ENCODE measurements at places on chromosomes 16 and 17.

- peak; percentile 19 for DNase-seq
Observed at GRCh38 chr17:35243561-35244340, 879 bp downstream of the SLFN5 start.

DNA sequence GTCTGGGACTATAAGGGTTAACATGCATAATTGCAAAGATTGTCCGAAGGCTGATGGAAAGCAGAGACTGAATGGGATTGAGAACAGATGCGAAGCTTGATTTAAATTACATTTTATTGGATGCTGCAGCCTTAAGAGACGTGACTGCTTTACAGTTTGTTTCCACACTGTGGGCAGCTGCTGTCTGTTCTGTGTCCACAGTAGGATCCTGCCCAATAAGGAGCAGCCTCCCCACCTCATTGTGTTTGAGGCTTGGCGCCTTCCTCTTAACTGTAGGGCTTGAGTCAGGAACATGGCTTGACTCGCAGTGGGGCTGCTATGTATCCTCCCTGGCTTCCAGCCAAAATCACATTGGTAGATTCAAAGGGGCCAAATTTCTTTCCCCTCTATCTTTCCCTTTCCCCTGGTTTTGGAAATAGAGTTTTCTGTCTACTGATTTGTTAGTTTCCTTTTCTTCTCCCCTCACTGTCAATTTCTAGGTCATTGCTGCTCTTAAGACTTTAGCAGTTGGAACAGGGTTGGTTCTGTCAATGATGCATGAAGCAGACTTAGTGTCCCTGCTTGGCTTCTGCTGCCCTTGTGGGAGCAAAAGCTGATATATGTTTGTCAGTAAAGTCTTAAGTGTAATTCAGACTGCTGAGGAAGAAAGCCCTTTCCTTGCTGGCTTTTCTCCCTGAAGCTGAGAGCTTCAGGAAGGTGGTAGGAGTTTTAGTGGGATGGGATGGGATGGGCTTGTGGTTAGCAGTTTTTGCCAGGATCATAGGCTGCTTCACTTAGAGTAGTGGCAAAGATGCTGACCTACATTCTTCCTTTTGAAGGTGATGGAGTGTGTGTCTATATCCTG, 5.0 kb upstream of the RARA start:
- DNase-seq: no peak

- peak; percentile 44 for DNase-seq
Observed at GRCh38 chr17:74037320-74037719, 166.2 kb upstream of the RPL38 start.

DNA sequence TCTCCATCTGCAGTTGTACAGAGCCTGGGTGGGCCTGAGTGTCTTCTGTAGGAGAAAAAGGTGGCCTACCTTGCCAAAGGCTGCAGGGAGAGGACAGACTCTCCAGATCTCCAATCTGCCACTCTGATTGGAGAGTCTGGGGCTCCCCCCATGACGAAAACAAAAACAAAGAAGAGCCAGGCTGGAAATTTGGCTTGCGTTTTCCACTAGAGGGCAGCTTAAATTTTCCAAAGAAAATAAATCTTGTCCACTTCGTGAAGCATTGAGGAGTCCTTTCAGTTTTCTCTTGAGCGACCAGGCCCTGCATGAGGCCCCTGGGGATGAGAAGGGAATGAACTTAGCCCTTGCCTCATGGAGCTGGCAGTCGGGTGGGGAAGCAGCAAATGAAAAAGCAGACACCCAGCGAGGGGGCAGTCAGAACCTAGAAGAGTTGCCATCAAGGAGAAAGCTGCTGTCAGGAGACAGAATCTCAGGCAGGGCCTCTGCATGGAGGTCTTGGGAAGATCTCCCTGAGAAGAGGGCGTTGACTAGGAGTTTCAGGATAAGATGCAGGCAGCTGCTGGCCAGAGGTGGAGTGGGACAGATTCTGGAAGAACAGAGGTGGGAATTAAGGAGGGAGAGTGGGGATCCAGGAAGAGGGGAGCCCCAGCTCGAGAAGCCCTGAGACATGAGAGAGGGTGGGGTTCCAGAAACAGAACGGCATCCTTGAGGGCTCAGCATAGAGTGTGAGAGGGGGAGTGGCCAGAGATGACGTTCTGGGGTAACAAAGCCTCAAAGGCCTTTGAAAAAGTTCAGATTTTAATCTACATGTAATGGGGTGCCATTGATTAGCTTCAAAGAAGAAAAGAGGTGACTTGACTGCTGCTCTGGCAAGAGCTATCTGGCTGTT, 8.4 kb upstream of the SHCBP1 start:
- peak; percentile 64 for DNase-seq

GRCh38 chr17:1792495-1793446, 30.9 kb downstream of the SERPINF1 start:
- DNase-seq: no peak

GRCh38 chr16:71179569-71179968, 51.0 kb downstream of the HYDIN start:
- DNase-seq: no peak

- no peak for DNase-seq
Observed at GRCh38 chr16:24789881-24790280, 55.9 kb upstream of the SLC5A11 start.

DNA sequence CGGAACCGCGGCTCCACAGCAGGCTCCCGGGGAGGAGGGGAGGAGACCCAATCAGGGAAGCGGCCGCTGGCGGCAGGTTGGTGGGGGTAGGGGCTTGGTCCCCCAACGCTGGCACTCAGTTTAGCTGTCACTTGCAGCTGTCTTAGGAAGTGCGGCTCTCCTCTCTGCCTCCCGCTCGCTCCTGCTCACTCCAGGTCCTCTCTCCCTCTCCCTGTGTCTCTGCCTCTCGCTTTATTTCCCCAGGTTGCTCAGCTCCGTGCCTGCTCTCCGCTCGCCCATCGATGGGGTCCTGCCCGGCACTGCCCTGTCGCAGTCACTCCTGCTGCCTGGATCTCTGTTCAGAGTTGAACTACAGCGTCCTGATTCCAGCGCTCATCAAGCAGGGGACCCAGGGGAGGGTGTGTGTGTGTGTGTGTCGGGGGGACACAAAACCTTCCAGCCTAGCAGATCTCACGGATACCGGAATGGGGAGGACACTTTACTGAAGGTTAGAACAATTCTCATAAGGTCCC, 145.6 kb downstream of the ENGASE start:
- no peak for DNase-seq

DNA sequence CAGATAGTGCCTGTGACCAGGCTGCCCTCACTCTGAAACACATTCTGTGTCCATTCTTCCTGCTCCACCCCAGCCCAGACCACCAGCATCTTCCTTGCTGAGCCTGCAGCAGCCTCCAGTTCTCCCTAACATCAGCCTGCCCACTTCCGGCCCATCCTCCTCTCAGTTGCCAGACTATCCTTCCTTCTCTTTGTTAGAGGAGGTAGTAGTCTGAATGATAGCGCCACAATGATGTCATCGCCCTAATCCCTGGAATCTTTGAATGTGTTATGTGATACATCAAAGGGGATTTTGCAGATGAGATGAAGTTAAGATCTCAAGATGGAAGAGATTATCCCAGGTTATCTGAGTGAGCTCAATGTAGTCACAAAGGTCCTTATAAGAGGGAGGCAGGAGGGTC, 3.2 kb upstream of the ZDHHC1 start:
- DNase-seq: no peak

- no peak for DNase-seq
Observed at GRCh38 chr16:89002851-89003830, 26.1 kb upstream of the CBFA2T3 start.

- DNase-seq: no peak
Observed at GRCh38 chr17:17768424-17769088, 68.2 kb downstream of the SREBF1 start.

GRCh38 chr16:10564591-10564990, 15.8 kb downstream of the EMP2 start:
- DNase-seq: no peak

- no peak for DNase-seq
Observed at GRCh38 chr17:61135782-61136181, 263.9 kb upstream of the TBX2 start.

DNA sequence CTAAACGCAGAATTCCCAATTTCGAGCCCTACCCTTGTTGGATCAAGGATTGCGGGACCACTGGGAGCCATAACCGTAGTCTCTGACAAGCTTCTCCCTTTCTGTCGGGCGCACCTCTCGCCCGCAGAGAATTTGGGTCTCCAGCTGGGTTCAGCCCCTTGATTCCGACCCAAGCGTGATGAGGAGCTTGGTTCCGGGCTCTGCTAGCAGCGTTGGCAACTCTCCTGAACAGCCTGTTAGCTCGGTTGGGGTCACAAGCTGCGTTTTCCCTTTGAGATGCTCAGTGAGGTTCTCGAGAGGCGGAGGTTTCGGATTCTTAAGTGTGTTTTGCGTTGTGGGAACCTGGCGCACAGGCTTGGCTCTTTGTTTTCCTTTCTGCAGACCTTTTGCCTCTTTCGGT, 655 bp downstream of the ATXN1L start:
- DNase-seq: no peak

- no peak for DNase-seq
Observed at GRCh38 chr16:14564323-14564722, 65.7 kb downstream of the PARN start.

DNA sequence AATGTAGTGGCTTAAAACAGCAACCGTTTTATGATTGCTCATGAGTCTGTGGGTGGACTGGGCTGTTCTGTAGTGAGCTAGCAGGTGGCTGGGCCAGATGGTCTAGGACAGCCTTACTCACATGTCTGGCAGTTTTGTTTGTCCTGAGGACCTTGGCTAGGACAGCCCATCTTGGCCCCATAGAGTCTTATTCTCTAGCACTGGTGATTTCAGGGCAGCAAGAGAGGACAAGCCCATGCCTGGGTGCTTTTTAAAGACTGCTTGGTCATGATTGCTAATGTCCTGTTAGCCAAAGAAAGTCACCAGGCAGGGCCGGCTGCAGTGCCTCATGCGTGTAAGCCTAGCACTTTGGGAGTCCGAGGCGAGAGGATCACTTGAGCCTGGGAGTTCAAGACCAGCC, 139.8 kb downstream of the KATNIP start:
- no peak for DNase-seq

- DNase-seq: no peak
Observed at GRCh38 chr16:4796982-4797804, 2.0 kb downstream of the SMIM22 start.

- no peak for DNase-seq
Observed at GRCh38 chr17:47670064-47670463, 20.3 kb downstream of the KPNB1 start.

DNA sequence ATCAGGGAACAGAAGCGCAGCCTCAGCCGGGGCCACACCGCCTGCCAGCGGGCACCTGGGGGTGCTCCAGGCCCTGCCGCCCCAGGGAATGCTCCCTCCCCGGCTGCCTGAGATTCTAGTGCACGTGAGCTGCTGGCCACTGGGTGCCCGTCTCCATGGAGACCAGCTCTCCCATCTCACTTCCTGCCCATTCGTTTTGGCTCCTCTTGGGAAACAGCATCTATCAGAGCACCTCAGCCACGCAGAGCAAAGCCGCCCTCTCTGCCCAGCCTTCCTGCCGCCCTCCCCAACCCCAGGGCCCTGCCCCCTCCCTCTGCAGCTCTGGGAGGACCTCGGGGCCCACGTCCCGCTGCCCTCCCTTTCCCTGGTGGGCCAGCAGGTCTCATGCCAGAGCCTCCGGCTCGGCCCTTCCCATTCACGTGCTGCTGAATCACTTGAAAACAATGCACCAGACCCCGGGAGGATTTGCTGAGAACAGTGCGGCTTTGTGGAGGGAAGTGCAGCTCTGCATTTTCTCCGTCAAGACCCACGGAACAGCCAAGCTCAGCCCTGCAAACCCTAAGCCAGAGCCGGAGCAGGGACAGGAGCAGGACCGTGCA, 19.4 kb downstream of the CEP295NL start:
- peak; percentile 97 for DNase-seq

- no peak for DNase-seq
Observed at GRCh38 chr17:76968707-76969597, 100.7 kb downstream of the MGAT5B start.

DNA sequence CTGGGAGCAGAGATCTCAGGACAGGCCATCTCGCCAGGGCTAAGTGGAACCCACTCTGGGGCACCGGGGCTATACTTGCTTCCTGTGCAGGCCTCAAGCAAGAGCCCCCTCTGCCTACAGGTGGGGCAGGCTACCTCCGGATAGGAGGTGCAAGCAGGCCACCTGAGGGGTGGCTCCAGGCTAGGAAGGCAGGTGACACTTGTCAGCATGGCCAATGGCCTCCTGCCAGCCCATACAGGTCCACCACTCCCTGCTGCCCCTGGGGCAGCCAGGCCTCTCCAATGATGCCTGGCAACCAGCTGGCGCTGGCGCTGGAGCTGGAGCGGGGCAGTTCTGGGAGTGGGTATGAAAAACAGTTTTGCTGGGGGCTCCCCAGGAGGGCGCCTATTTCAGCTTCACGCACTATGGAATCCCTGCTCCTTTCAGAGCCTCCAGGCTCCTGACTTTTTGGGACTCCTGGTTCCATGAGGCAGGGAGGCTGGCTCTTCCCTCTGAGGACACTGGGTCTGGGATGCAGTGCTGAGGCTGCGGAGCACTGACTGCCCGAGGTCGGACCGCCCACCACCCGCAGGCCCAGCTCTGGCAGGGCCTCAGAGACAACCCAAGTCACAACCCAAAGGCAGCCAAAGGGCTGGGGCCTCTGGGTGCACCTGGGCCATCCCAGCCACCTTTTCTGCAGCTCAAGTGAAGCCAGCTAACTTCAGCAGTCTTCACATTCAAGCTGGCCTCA, 8.4 kb upstream of the SREBF1 start:
- DNase-seq: no peak

- no peak for DNase-seq
Observed at GRCh38 chr17:39014795-39015545, 47.8 kb upstream of the FBXO47 start.

GRCh38 chr16:73031155-73031866, 16.6 kb downstream of the ZFHX3 start:
- DNase-seq: no peak

DNA sequence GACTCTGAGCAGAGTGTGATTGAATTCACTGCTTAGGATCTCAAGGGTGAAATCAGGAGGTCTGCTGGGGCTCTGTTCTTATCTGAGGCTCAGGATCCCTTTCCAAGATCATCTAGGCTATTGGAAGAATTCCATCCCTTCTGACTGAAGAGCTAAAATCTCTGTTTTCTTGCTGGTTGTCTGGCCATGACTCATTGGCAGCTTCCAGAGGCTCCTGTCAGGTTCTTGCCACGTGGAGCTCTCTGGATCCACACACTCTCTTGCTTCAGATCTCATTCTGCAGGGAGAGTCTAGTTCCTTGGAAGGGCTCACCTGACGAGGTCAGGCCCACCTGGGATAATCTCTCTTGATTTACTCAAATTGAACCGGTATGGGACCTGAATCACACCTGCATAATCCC, 930.7 kb downstream of the CDH8 start:
- no peak for DNase-seq

GRCh38 chr17:16873174-16874035, 98.5 kb downstream of the TNFRSF13B start:
- peak; percentile 48 for DNase-seq

Data from urothelium cell line (cell line).